ENCODE measurements at places on chromosomes 2 and 18.

DNA sequence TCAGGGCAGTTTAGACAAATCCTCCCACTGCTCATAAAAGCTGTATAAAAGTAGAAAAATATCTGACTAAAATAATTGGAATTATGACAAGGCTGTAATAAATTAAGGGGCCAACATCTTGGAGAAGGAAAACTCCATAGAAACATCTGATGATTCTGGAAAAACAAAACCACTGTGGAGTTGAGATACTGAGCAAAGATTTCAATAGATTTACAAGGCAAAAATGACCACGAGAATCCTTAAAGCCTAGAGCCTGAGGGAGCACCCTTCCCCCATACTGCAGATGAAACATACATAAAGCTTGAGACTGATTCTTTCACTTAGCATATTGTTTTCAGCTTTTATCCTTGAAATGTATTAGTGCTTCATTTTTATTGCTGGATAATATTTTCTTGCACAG lies 286.4 kb upstream of the MMADHC start:
- no peak for DNase-seq

- DNase-seq: no peak
Measured at GRCh38 chr2:240143276-240143675, 2.8 kb upstream of the OTOS start.

DNA sequence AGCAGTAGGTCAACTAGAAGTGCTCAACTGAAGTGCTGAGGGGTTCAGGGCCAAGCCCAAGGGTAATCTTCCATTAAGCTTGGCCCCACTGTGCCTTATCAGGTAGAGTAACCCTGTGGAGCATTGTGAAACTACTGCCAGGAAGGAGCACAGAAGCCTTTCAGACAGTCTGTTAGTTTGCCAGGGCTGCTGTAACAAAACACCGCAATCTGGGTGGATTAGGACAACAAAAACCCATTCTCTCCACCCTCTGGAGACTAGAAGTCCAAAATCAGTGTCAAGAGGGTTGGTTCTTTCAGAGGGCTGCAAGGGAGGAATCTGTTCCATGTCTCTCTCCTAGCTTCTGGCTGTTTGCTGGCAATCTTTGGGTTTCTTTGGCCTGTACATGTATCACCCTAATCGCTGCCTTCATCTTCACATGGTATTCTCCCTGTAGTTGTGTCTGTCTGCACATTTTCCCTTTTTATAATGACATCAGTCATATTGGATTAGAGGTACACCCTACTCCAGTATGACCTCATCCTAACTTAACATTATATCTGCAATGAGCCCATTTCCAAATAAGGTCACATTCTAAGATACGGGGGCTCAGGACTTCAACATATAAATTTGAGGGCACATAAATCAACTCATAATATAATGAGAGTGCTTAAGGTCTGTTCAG lies 21.2 kb downstream of the VIT start:
- no peak for DNase-seq

DNA sequence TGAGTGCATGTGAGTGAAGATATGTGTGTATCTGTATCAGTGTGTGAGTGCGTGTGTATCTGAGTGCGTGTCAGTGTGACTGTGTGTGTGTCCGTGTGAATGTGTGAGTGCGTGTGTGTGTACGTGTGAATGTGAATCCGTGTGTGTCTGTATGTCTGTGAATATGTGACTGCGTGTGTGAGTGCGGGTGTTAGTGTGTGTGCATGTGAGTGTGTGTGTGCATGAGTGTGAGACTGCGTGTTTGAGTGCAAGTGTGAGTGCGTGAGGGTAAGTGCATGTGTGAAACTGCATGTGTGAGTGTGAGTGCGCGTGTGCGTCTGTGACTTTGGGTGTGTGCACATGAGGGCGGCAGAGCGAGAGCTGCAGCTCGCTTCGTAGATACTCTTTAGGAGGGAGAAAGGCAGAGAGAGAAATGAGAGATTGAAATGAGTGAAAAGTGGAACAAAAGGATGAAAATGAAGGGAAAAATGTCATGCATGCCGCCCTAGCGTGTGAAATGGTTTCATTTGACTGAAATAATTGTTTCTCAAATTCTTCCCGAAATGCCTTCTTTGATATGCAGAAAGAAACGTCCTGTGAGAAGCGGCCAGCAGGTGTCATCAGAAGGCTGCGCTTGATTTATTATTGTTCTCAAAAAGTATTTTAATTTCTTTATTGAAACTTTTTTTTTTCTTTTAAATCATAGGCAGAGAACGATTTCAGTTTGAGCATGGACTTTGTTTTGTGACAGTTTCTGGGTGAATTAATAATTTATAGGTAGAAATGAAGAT lies 25.6 kb downstream of the ZNF407 start:
- no peak for DNase-seq

DNA sequence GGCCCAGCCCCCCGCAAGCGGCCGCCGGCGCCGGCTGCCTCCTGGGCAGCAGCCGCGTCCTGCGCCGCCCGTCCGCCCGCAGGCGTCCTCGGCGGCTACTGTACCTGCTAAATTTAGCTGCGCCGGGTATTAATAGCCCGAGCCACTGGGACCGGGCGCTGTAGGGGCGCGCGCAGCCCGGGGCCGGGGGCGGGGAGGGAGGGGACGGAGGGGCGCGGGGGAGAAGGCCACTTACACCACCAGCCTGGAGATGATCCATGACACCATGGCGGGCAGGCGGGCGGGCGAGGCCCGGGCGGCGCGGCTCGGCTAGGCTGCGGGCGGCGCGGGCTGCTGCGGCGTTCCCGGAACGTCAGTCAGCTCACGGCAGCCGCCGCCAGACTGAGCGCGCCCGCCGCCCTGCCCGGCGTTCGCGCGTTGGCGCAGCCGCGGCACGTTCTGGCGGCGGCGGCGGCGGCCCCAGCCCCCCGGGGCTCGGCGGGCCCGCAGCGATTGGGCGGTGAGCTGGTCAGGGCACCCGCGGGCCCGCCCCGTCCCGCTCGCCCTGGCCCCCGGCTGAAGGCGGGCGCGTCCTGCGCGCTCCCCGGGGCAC lies at the start of gene REEP1:
Gene REEP1, minus strand, starts transcription at position 383 of the 592 bp plus-strand sequence. Its CDS starts 116 bp downstream, at position 267.
- DNase-seq: no peak

DNA sequence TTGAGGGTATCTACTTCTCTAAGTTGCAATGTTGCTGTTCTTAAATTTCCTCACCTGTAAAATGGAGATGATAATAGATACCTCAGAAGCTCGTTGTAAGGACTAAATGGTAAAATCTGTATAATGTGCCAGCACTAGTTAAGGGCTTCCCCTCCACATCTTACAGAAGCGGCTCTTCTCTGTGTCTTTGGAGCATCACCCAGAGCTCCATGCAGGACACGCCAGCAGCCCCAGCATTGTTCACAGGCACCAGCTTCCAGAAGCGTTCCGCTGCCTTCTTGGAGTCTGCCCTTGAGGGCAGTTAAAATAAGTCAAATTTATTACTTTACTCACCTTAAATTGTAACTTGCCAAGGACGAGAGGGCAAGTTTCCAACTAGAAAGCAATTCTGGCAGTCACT lies 5.8 kb downstream of the DCDC2C start:
- no peak for DNase-seq

- DNase-seq: no peak
Measured at GRCh38 chr2:33073018-33073417, 126.3 kb downstream of the LTBP1 start.

- no peak for DNase-seq
Measured at GRCh38 chr2:204046145-204046544, 109.6 kb downstream of the ICOS start.

DNA sequence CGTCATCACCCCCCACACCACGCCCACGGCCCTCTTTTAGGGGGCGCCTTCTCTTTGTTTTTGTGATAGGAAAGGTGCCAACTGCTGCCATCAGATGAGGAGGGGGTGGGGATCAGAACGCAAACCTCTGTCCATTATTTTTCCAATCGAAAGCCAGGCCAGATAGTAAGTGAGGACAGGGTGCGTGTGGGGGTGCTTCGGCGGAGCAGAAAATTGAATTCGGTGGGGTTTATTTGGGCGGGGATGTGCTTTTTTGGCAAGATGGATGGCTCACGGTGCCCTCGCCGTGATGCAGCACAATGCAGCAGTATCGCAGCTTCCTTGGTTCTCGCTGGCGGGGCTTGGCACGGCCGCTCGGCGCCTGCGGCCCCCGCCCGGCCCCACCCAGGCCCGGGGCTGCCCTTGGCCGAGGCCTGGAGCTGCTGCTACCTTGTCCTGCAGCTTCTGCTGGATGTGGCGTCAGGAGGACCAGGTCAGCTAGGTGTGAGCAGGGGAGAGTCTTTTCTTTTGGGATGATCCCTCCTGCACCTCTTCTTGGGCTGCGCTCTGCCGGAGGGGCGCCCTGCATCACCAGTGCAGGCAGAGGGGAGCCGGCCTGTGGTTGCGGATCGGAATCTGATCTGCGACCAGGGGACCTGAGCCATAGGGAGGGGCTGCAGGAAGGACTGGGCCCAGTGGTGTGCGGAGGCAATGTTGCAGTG lies 1.3 kb downstream of the SPTBN1 start:
- DNase-seq: no peak

DNA sequence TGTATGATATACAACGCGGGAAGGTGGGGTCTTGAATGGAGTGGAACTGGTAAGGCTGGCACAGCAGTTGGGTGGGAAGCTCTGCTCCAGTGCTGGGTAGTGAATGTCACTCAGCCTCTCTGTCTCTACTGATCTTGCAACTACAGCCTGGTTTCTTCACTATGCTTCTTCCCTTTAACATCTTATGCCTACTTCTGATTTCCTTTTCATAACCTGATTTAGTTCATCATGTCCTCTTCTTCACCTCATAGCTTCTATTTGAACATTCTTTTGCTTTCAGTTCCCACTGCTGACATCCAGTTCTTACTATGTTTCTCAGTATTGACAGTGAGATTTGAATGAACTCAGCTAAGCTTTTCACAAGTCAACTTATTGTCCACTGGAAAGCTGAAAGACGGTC lies 286.2 kb downstream of the ARL6IP6 start:
- no peak for DNase-seq

DNA sequence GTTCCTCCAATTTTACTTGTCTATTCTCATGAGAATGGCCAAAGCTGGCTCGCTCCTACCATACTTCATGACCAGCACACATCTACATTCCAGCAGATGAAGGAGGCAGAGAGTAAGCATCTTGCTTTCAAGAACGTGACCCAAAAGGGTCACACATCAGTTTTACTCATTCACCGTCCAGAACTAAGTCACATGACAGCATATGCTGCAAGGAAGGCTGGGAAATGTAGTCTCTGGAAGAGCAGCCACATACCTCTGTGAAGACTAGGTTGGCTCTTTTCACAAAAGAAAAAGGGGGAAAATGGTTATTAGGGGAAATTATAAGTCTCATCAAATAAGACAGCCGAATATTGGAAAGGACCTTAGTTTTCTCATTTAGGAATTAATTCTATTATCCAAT lies 835.3 kb downstream of the EPHA4 start:
- no peak for DNase-seq

DNA sequence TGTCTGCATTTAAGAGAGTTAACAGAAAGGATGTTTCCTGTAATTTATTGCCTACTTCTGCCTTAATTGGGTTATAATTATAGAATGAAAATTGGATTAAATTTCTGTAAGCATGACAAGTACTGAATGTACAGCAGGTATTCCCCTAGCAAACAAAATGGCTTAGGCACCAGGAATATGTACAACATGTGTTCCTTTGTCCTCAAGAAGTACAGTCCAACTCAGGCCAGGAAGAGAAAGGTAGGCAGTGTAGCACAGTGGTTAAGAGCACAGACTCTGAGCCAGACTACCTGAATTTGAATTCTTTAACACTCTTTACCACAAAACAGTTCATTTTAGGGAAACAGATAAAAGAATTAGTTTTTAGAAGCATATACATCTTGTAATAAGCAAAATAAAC lies 43.1 kb downstream of the COX7A2L start:
- no peak for DNase-seq

GRCh38 chr2:193988784-193989183 lies 1668.2 kb upstream of the SLC39A10 start:
- no peak for DNase-seq

DNA sequence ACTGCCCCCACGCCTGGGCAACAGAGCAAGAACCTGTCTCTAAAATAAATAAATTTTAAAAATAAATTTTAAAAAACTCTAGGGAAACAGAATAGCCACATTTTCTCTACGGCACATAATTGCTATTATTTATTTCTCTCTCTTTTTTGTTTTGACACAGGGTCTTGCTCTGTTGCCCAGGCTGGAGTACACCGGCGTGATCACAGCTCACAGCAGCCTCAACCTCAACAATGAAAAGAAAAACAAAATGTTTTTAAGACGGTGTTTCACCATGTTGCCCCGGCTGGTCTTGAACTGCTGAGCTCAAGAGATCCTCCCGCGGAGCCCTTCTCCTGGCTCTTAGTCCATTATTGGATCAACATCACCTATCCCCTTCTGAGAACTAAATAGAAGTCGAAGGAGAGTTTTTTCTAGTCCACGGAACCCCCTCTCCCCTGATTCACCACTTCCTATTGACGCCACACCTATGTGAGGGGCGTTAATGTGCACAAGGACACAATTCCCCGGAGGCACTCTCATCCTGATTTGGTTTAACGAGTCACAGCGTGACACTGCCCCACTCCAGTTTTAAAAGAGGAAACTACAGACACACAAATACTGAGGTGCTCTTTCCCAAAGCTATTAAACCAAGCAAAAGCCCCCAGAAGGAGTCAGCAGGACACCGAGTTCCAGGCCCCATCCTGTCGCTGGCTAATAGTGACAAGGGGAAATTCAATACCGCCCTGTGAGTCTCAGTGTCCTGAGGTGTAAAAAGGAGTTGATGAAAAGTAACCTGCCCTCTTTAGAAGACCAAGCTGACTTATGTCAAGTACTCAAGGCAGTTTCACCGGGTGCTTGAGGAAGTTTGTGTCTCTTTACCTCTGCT lies 1.1 kb downstream of the NPC1 start:
- DNase-seq: peak; percentile 21

- DNase-seq: no peak
Measured at GRCh38 chr18:22063672-22064071, 105.7 kb upstream of the GATA6 start.

DNA sequence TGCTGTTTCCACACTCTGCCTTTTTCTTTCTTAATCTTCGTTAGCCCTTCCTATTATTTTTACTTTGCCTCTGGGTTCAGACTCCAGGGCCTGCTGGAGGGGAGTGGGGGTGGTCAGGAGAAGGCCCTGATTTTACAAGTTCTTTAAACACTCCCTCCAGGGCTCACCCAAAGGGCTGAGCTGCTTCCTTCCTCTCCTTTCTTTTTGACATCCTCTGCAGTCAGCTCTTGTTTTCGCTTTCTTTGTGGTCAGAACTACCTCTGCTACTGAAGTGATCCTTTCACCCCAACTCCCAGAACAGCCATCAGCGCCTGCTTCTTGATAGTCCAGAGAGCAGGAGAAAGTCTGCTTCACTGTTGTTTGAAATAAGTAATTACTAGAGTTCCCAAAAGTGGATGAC lies 925.7 kb downstream of the EPHA4 start:
- DNase-seq: no peak

DNA sequence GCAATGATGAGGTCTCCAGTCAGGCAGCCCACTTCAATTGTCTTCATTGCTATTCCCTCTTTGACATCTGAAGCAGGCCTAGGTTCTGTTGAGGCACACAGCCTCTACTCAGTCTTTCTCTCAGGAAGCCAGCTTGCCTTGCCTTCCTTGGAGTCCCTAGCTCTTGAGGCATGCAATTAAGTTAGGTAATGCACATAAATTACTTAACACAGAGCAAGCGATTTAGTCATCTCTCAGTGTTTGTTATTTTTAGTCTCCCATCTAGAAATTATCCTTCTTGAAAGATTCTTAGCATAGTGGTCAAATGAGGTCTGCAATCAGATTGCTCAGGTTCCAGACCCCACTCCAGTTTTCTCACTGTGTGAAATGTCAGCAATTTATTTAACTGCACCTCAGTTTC lies 32.0 kb downstream of the SULT1C4 start:
- DNase-seq: no peak

- no peak for DNase-seq
Measured at GRCh38 chr18:8732442-8733360, 27.3 kb downstream of the MTCL1 start.

Data from effector memory CD8-positive, alpha-beta T cell (primary cell).